ENCODE measurements at places on chromosomes 11 and 22.

DNA sequence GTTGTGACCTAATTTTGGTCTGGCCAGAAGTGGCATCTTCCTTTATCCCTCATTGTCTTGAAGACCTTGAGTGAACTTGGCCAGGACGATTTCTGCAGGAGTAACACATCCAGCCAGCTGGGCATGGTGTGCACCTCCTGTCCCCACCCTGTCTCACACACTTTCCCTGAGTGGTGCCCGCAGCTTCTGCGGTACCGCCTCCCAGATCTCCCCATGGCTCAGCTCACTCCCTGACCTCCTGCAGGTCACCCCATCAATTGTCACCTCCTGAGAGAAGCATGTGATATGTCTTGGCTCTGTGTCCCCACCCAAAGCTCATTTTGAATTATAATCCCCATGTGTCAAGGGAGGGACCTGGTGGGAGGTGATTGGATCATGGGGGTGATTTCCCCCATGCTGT, 50.2 kb upstream of the TP53I11 start:
- no peak for DNase-seq

DNA sequence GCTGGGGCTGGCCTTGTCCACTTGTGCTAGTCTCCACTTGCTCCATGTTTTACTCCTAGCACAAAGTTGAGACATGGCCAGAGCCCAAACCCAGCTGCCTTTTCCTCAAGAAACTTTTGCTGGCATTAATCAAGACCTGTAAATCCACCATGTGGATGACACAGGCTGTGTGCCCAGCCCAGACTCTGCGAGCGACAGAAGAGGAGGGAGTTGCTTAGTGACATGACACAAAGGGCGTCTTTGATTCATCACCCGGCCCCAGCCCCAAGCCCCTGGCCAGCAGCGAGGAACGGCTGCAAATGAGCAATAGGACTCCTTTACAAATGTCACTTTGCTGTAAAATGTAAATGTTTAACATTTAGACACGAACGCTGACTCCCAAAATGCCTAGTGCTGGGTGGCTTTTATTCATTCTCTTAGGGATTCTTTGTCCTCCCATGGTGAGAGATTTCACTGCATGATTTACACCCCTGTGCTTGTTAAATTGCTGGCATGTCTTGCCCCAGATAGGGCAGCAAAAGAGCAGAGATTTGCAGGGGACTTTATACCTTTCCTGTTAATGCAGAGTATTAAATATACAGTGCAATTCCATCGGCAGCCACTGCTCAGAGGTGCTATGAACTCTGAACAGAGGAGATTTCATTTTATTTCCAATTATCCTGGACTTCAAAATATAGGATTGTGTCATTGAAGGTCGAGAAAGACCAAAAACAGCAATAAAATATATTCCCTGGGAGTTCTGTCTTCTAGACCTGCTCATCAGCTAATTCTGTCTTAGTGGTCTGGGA, 263.6 kb upstream of the NCAM1 start:
- DNase-seq = no peak

DNA sequence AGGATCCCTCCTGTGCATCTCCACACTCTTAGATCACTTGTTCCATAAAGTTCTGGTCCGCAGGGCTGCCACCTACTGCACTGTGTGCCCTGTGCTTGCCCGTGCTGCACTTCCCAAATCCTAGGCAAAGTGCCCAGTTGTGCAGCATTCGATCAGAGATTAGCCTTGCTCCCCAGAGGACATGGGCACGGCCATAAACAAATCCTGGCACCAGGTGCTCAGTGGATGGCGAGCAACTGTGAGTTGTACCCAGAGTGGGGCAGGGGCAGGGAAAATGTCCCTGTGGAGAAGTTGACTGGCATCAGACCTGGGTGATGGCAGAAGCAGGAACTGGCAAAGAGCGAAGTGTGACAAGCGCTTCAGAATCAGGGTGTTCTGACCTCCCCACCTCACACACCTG, 4.7 kb downstream of the FADS2 start:
- no peak for DNase-seq

DNA sequence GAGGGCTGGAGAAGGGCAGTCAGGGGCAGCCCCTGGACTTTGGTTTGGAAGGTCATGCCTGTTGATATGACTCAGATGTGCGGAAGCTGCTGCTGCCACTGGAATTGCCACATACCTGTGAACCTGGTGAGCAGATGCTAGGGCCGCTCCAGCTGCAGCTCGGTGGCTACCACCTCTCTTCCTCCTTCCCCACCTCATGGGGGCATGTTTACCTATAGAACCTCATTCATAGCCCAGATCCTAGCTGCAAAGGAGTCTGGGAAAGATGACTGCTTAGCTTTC, 17.5 kb upstream of the TSPAN18 start:
- DNase-seq = no peak

DNA sequence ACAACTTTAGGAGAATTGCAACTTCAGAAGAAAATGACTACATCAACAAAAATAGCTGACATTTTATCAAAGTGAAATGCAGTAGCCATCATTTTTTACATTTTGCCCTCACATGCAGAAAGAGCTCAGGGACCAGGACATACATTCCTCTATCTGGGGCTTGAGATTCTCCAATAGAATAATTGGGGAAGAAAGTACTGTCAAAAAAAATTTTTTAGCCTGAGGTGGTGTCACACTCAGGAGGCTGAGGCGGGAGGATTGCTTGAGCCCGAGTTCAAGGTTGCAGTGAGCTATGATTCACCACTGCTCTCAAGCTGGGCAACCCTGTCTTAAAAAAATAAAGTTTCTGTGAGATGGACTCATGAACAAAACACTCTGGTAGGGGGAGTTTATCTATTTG, 32.2 kb upstream of the DEPDC7 start:
- DNase-seq = no peak

DNA sequence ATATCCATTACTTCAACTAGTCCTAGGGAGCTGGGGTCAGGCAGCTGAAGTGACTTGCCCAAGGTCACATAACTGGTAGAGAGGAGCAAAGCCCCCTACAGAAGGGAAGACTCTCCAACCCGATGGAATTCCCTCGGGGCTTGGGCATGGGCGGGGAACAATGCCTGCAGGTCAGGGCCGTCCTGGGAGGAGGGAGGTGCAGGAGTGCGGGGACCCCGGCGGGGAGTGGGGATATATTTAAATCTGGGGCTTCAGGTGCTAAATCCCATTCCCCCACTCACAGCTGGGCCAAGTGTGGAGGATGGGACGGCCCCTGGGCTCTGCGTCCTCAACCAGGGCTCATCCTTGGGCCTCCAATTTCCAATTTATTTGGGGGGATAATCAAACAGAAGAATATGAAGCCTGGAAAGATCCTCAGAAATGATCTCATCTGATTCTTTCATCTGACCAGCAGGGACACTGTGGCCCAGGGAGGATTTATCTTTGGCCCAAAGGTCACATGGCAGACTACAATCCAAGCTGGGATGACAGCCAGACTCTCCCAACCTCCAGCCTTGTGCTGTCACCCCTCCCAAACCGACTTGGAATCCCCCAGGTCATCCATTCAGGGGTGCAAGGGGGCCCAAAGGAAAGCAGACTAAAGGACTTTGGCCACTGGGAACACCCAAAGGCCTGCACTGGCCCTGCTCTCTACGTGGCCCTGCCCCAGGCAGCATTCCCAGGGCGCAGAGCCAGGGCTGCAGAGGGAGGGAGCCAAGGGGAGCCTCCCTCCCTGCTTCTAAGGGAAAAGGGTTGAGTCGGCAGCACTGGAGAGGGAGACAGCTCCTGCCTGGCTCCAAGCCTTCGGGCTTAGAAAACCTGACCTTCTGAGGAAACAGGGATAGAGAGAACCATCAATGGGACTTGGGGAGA, 8.7 kb upstream of the C1QTNF6 start:
- DNase-seq = no peak

All from CD8-positive, alpha-beta memory T cell (primary cell).